ENCODE measurements at places on chromosomes 12 and 14. TPM values are rescaled to one million over a fixed set of nuclear protein-coding genes. Genes with fewer than 3 reads are reported as not detected.

Gene SLC10A1
- total RNA-seq: not detected

- peak; percentile 51 for DNase-seq
Observed at GRCh38 chr12:91380631-91381030, 198.0 kb upstream of the DCN start.

DNA sequence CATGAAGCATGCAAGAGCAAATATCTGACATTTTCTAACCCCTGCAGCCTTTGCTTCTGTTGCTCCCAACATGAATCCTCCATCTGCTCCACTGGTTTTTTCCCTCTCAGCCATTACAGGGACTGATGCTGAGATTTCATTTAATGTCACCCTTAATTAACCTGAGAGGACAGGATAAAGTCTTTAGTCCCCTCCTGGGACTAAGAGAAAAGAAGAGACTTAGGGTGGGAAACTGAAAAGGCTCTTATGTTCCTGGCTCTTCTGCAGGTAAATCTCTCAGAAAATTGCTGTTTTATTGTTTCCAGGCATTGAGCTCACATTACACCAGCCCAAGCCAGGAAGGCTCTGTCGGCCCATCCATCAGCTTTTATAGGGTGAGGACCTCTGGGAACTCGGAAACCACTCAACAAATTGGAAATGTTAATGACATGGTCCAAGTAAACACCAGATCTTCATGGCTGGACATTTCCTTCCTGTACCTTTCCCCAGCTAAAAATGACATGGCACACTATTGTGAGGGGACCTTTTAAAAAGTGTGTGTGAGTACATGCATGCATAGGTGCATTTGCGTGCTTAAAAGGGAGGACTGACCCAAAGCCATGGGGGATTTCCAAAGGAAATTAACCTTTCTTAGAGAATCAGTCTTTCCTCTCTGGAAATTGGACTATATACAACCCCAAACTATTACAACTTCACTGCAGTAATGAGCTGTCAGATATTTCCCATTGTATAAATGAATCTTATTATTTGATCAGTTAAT, 408.1 kb upstream of the TMTC1 start:
- DNase-seq: no peak

GRCh38 chr12:43312991-43313505, 239.0 kb downstream of the ADAMTS20 start:
- no peak for DNase-seq

DNA sequence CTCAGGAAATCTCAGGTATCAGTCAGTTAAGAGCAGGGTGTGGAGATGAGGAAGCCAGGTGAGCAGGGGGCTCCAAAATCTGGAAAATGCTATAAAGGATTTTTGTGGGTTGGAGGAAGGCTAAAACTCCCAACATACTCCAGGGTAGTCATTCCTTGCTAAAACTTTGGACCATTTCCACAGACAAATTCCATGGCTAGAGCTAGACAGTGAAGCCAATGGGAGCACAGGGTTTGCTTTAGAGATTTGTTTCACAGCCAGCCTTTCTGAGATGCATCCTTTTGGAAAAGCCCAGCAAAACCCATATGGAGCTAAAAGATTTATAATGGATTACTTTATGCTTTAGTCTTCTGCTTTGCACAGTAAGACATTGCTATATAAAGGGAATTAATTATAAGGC, 146.5 kb downstream of the SAMD4A start:
- DNase-seq: no peak

Gene RITA1
- total RNA-seq: 25.3 TPM

GRCh38 chr14:99133636-99134515, 138.1 kb downstream of the BCL11B start:
- DNase-seq: no peak

DNA sequence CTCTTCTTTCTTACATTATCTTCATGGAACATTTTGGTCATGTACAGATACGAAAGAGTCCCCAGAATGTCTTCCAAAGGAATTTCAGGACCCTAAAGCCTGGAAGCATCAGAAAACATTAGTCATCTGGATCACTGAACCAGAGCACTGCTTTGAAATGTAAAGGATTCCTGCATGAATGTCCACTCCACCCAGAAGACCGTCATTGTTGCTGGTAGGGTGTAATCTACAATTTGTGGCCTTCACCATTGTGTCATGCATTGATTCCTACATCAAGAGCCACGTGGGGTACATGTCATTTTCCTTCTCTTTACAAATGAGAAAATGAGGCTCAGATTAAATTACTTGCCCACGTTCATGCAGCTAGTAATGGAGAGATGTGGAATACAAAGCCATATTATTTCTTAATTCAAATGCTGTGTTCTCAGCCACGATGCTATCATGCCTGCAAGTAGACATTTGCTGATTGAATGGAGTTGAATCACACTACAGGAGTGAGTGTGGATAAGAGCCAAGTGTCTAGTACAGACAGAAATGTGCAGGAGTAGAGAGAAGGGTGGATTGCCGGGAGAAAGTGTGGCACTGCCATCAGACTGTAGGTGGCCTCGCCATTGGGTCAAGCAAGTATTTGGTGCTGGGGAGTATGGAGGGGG, 231.2 kb downstream of the C12orf75 start:
- peak; percentile 3 for DNase-seq

DNA sequence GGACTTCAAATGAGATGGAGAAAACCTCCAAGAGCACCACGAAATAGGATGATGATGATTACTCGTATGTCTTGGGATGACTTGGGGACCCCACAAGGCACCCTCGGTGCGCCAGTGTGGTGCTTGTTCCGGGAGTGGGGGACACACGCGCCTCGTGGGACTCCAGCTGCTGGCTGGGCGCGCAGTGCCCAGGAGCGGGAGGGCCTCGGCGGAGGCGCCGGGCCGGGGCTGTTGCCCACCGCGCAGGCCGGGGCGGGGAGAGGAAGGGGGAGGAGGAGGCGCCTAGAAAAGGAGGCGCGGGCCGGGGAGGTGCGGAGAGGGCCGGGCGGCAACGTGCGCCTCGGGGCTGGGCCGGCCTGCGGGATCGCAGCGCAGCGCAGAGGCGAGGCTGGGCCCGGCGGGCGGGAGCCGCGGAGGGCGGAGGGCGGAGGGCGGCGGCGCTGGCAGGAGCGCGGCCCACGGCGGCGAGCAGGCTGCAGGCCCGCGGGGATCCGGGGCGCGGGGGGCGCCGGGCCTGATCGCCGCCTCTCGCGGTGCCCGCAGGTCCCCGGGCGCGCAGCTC, at the start of gene RFLNA:
TSS of gene RFLNA (plus strand) at position 314 of the 562 bp plus-strand sequence. CDS start 337 bp downstream, outside the sequence.
- peak; percentile 16 for DNase-seq

- peak; percentile 11 for DNase-seq
Observed at GRCh38 chr12:1429980-1430379, 164.4 kb downstream of the FBXL14 start.

- DNase-seq: peak; percentile 50
Observed at GRCh38 chr12:12722435-12723148, 5.4 kb downstream of the CDKN1B start.

Gene SSPN
- 10.3 TPM for total RNA-seq

- peak; percentile 91 for DNase-seq
Observed at GRCh38 chr12:71504476-71504875, 64.9 kb downstream of the LGR5 start.

Gene PRIMA1
- 0.20 TPM for total RNA-seq

Gene SMIM41
- 0.24 TPM for total RNA-seq
